ENCODE measurements at places on chromosomes 4 and X. TPM values are rescaled to one million over a fixed set of nuclear protein-coding genes. Genes with fewer than 3 reads are reported as not detected.

- DNase-seq: no peak
Observed at GRCh38 chr4:78799551-78800495, 23.7 kb downstream of the BMP2K start.

DNA sequence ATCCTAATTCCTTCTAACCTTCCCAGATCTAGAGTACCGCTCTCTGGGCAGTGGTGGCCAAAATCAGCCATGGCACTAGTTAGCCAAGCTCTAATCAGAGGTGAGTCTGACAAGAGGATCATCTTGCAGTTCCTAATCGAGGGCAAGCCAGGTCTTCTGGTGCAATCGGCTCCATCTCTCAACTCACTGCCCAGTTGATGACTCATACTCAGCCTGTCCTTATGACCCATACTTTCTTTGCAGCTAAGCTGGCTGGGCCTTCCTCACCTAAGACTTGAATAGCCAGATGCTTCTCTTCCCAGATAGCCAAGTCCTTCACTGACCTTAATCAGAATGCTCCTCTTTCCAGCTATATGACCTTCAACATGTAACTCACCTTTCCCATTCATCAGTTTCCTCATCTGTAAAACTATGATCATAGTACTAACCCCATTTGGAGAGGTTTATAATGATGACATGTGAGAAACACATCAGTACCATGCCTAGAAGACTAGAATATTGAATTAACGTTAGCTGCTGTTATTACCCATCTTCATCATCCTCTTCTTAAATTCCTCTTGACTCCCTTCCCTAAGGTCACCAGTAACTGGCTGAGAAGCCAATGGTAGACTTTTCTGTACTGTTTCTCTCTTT is 57.1 kb downstream of the RELL1 start:
- DNase-seq: peak; percentile 51

DNA sequence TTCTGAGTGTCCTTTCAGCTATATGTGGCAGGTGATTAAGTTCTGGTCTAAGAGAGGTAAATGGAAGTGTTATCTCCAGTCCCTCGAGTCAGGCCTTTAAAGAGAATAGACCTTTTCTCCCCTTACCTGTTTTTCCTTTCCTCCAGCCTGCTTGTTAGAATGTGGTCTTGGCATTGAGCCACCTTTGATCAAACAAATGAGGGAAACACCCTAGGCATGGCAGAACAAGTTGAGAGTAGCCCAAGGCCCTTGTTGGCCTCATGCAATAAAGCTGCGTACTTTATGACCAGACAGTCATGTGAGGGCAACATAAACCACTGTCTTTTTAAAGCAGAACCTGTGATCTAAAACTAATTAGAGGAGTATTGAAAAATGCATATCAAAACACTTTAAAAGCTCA is 13.2 kb upstream of the IL13RA2 start:
- no peak for DNase-seq

DNA sequence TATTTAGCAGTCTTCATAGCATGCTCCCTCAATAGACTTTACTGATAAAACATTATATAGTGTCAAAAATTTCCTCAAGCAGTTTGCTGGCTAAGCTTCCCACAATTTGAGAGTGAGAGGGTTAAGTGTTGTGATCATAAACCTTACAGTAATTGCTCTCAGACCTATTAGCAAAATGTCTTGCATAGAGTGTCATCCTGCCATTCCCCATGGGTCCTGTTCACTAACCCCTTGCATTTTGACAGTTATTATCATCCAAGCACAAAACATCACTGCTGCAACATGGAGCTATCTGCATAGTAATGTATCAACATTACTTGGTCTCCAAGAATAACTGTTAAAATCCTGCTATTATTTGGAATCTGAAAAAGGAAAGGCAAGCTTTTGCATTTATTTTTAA is 196.1 kb upstream of the GK2 start:
- no peak for DNase-seq

DNA sequence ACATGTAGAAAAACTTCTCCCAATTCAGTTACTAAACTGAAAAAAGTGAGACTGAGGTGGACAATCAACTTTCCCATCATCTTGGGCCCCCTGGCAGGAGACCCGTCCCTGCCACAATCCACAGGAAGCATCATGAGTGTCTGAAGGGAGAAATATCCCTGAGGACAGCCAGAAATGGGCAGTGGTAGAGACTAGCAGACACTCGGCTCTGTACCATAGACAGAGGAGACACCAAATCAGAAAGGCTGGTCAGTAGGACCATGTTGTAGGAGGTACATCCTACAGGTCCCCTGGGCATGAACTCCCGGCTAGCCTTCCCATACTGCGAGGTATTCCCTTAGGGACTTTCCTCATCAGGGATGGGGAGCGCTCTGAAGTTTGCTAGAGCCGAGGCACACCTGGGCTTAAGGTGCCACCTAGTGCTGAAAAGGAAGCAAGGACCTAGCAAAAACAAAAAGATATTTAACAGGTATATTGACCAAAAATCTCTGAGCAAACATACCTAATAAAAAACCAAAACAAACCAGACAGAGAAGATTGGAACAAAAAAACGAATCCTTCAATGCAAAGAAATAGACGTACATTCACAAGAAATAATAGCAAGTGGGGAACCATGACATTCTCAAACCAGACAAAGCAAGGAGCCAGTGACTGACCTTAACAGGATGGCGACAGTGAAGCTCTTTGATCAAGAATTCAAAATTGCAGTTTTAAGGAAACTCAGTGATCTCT is 55.6 kb downstream of the HAUS3 start:
- DNase-seq: no peak

DNA sequence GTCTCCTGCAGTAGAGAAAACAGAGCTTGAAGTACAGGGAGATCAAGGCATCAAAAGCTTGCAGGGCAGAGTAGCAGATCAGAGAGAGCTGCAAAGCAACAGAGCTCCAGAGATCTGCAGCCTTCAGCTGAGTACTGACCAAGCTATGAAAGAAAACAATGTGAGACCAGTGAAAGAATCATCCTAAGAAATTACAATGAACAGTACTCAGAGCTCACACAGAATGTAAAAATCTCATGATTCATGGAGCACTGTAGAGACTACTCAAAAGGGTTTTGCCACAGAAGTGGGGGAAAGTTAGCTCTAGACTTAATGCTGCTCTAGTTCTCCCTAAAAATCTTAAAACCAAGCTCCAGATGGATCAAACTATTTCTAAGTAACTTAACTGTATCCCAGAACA is 80.0 kb upstream of the MAB21L2 start:
- no peak for DNase-seq

GRCh38 chr4:6770581-6771228 is 11.8 kb upstream of the KIAA0232 start:
- DNase-seq: no peak

- no peak for DNase-seq
Observed at GRCh38 chr4:173237762-173238161, 69.2 kb downstream of the GALNT7 start.

PNCK gene
- total RNA-seq: 4.4 TPM

All from H4 (cell line).